RPMI7951 (cell line): ENCODE measurements at places on chromosomes 12 and 14. TPM values are rescaled to one million over a fixed set of nuclear protein-coding genes. Genes with fewer than 3 reads are reported as not detected.

SDR9C7 gene
- total RNA-seq = not detected in 2 replicates

CACNA1C gene
- 0.98 and 1.6 TPM in 2 replicates for total RNA-seq

NEDD8 gene
- total RNA-seq = 306 and 349 TPM in 2 replicates

SLC35E3 gene
- 1.8 and 2.4 TPM in 2 replicates for total RNA-seq

PDZRN4 gene
- not detected in 2 replicates for total RNA-seq

SIVA1 gene
- total RNA-seq = 196 and 335 TPM in 2 replicates

GPX2 gene
- total RNA-seq = not detected in 2 replicates

APOF gene
- total RNA-seq = not detected in 2 replicates

PIWIL1 gene
- total RNA-seq = not detected in 2 replicates

DNA sequence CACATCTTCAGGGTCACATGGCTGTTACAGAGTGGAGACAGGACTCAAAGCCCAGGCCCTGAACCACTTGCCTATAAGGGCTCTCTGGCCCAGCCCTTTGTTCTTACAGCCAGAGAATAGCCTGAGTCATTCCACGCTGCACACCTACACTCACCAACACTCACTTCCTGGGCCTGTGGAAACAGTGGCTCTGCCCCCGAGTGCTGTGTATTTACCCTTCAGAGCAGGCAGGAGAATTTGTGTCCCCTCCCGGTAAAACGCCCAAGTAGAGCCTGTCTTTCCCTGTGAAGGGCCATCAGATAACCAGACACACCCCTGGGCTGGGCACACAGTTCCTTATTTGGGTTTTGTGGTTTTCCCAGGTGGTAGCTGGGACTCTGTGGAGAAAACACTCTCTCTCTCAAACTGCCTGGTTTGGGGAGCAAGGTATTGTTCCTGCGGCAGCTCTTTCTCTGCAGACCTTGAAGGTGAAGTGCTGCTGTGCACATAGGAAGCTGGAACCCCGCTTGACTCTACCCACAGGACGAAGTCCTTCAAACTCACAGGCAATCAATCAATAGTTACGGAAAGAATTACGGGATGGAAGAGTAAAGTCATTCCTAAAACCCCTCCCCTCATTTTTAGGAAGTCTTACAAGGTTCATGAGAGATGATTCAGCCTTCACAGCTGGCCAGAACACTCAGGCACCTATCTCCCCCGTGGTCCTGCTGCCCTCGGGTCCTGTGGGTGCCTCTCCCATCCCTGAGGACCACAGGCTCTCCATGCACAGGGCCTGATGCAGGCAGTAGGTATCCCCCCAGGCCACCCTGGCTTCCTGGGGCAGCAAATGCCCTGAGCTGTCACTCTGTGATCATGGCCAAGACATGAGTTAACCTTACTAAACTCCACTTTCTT lies 20.3 kb downstream of the FIGNL2 start:
- DNase-seq = no peak

- no peak for DNase-seq
These were observed 99.2 kb downstream of the DIP2B start for GRCh38 chr12:50603817-50604639.

DNA sequence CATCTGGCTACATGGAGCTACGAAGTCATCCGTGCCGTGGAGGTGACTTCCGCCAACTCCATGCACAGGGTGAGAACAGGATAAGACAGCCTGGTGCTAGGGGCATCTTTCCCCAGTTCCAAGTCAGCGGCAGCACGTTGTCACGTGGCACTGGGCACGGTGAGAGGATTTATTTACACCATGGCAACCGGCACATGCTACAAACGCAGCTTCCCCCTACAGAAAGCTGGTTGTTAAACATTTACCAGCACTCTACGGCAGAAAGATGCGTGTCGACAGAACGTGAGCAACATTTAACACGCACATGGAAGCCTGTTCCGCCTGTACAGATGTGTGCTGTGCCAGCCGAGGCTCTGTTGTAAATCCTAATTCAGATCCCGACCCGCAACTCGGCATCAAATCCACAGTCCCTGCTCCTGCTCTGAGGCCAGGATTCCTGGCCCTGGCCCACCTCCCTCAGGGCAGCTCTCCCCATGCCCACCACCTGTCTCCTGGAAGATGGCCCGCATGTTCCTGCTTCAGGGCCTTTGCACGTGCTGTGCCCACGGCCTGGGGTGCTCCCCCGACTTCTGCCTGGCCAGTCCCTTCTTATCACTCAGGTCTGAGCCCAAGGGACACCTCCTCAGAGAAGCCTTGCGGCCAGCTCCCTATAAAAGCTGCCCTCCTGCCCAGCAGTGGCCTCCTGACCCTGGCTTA lies 114.1 kb downstream of the RFLNA start:
- no peak for DNase-seq

- peak; percentile 38 for DNase-seq
These were observed 1.5 kb upstream of the NTS start for GRCh38 chr12:85872497-85873091.

GRCh38 chr14:104972301-104973134 lies 5.7 kb downstream of the AHNAK2 start:
- peak; percentile 62 for DNase-seq

DNA sequence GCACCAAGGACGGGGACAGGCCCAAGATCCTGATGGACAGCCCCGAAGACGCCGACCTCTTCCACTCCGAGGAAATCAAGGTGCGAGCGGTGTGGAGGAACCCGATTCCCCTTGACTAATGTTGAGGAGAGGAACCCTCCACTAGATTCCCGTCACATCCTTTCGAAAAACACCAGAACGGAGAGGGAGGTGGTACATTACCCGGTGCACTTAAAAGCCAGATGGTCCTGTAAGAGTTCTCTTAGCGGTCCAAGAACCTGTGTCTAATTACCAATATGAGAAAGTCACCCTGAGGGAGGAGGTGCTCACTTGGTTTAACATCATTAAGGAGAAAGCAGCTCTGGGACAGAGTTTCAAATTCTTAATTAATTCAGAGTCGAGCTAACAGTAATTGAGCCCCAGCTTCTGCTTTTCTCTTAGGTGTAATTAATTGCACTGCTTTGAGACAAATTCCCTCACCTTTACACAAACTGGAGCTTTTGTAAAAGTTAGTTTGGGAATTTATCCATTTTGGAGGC lies 450 bp downstream of the PRKAB1 start:
- DNase-seq = no peak

- DNase-seq = no peak
These were observed 30.3 kb upstream of the WDR89 start for GRCh38 chr14:63671987-63672386.

- DNase-seq = no peak
These were observed 314.9 kb downstream of the NUAK1 start for GRCh38 chr12:105823810-105824209.

GRCh38 chr12:60257063-60257462 lies 661.2 kb downstream of the SLC16A7 start:
- peak; percentile 36 for DNase-seq

DNA sequence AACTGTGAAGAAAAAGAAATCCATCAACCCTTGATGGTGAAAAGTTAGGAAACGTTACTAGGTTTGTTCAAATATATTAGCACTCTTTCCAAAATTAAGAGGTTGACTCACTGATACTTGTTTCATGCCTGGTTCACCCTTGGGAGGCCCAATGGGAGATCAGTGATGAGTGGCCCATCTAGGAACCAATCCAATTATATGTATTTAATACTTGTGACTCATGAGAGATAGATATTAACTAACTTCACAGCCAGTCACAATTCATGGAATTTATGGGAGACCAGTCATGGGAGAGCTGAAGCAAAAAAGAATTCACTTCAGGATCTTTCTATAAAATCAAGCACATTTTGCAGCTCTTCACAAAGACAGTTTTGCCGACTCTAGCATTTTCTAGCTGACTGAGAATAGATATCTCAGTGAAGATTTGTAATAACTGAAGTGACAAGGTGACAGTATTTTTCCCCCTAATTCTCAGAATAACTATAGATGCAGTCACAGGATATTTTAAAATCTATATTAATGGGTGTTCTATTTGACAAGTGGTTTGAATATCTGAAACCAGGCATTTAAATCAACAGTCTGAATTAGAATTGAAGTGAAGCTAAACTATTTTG lies 230.2 kb downstream of the EPS8 start:
- DNase-seq = peak; percentile 13

DNA sequence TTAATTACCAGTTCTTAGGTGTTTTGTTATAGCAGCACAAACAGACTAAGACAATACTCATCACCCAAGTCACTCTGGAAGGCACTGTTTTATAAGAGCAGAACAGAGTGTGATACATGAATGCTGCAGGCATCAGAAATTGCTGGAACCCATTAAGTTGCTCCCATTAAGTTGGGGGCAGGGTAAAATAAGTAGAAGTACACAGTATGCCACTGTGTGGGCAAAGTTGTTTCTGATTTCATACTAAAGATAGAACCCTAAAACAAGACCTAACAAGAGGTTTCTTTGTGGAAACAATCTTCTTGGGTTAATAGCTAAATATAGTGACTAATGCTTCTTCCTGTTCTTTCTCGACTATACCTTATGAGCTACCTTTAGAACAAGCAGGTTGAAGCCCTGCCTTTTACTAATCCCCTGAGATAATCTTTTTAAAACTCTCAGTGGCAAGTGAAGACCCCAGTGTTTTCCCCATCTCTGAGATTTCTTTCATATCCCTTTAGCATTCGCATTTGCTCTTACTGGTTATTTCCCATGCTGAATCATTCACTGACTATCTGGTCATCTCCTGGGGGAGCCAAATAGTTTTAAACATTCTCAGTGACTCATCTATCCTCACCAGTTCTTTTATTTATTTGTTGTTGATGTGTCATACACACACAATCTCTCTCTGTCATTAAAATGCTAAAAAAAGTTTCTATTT lies 52.3 kb downstream of the SOCS2 start:
- peak; percentile 93 for DNase-seq

- no peak for DNase-seq
These were observed 36.6 kb upstream of the KRT77 start for GRCh38 chr12:52739963-52740362.

- DNase-seq = no peak
These were observed 340.3 kb upstream of the PDE3A start for GRCh38 chr12:20028033-20028432.
